T1000 (cell line): ENCODE measurements at places on chromosomes 1 and 21.
A peak's percentile ranks its signal among the peaks of the same experiment; 100 is the strongest.

- DNase-seq = no peak
These were observed 2.0 kb downstream of the CSRP1 start for GRCh38 chr1:201504799-201505502.

- no peak for DNase-seq
These were observed 136.3 kb downstream of the DUSP10 start for GRCh38 chr1:221605569-221605968.

- DNase-seq = no peak
These were observed 10.4 kb downstream of the LRRC42 start for GRCh38 chr1:53956308-53957168.

- no peak for DNase-seq
These were observed 155.3 kb downstream of the MAGI3 start for GRCh38 chr1:113545626-113546025.

- DNase-seq = no peak
These were observed 34.7 kb downstream of the NIPAL3 start for GRCh38 chr1:24450316-24450715.

GRCh38 chr21:23613014-23613413 is 1994.3 kb downstream of the MRPL39 start:
- no peak for DNase-seq

DNA sequence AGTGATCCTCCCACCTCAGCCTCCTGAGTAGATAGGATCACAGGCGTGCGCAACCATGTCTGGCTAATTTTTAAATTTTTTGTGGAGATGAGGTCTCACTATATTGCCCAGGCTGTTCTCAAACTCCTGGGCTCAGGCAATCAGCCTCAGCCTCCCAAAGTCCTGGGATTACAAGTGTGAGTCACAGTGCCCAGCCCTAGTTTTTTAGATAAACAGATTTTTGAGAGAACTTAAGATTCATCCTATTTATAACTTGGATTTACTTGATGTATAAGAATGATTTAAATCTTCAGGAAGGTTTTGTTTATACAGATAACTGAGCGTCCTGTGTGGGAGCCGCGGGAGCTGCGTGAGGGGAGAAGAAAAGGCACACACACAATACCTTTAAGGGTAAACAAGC is 26.2 kb downstream of the HEYL start:
- DNase-seq = no peak

GRCh38 chr1:16293538-16293937 is 56.6 kb upstream of the CPLANE2 start:
- no peak for DNase-seq

DNA sequence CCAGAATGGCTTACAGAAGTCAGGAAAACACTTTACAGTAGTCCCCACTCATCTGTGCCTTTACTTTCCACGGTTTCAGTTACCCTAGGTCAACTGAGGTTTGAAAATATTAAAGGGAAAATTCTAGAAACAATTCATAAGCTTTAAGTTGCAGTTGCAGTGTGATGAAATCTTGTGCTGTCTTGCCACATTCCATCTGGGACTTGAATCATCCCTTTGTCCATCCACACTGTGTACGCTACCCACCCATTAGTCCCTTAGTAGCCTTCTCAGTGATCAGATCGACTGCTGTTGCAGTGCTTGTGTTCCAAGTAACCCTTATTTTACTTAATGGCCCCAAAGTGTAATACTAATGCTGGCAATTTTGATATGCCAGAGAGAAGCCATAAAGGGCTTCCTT is 30.5 kb downstream of the ZCCHC17 start:
- DNase-seq = no peak

DNA sequence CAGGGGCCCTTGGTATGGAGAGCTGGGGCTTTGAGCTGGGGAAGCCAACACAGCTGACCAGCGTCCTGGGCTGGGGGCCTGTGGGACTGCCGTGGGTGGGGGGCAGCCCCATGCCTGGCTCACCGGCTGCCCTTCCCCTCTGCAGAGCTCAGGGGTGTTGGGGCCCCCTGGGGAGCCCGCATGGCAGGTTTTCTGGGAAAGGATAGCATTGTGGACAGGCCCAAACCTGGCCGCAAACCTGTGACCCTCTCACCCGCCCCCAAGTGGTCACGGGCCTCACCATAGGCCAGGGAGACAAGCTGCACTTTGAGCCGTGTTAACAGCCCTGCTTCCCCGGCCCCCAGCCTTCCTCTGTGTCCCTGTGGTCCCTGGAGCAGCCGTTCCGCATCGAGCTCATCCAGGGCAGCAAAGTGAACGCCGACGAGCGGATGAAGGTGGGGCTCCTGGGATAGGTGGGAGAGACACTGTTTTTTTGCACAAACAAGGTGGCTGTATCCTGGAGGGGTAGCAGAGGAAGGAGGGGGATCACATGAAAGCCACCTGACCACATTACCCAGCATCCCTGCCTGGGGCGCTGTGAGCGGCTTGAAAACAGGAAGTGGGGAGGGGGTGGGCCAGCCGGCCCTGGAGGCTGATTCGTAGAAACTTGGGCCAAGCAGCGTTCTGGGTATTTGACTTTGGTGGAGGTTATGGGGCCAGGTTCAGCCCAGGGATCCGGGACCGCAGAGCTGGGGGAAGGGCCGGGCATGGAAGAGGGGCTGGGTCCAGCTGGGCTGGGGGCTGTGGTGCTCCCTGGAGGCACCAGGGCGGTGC is 65.9 kb downstream of the PIK3CD start:
- no peak for DNase-seq

- DNase-seq = no peak
These were observed 4.4 kb downstream of the CYB561D1 start for GRCh38 chr1:109498161-109498801.

DNA sequence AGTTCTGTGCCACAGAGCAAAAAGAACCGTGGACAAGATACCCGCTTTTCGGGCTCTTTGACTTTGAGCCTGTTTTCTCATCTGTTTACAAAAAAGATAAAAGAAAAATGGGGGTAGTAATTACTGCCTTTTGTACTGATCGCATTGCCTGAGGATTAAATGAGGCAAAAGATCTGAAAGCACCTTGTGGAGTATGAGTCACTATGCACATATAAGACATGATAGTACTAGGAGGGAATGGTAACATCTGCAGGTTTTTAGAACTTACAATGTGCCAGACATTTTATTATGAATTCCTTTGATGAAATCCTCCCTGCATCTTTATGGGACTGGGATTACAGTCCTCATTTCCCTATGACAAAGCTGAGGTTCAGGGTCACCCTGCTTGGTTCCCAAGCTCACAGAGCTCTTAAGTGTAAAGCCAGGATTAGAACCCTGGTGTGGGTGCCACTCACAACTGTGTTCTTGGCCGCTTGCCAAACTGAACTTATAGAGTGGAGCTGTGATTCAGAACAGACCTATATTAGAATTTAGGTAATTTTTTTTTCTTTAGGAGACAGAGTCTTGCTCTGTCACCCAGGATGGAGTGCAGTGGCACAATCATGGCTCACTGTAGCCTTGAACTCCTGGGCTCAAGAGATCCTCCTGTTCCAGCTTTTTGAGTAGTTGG is 1.8 kb downstream of the DISC1 start:
- no peak for DNase-seq

GRCh38 chr1:44151332-44151731 is 9.9 kb upstream of the KLF18 start:
- no peak for DNase-seq

- DNase-seq = no peak
These were observed 93.6 kb upstream of the GREM2 start for GRCh38 chr1:240705579-240705978.

DNA sequence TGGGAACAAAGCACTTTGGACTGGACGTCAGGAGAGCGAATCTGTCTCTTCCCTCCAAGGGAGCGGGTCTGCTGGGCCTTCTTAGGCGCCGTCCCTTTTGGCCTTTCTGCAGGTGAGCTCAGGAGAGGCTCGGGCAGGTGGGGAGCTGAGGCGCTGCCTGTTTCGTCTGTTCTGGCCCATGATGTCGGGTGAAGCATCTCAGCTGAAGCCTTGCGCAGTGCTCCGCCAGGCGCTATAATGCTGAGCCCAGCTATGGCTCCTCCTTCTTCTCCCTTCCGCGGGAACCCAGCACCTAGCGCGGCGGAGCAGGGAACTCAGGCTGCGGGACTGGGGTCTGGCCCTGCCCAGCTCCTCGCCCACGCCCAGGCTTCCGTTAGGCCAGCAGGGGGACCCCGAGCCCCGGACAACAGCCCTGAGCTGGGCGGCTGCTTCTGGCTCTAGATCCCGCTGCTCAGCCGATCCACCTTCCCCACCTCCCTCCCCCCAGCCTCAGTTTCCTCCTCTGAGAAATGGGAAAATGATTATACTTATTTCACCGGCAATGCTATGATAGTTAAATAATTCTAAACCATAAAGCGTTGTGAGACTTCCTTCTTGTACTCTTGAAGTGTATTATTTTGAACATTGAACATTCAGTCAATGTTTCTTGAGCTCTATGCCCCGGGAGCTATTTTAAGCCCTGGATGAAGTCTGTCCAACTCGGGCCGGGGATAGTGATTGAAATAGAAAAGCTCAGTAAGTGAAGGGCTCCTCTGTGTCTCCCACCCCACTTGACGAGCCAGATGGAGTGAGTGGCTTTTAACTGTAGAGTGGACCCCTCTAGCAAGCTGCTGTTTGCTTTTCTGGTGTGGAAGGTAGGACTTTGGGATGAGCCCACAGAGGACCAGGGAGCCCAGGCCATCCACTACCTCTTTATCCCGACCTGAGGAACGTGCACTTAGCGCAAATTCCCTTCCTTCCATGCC is 9.6 kb upstream of the ADORA1 start:
- DNase-seq = no peak

GRCh38 chr21:32817208-32817607 is 45.7 kb upstream of the PAXBP1 start:
- no peak for DNase-seq

DNA sequence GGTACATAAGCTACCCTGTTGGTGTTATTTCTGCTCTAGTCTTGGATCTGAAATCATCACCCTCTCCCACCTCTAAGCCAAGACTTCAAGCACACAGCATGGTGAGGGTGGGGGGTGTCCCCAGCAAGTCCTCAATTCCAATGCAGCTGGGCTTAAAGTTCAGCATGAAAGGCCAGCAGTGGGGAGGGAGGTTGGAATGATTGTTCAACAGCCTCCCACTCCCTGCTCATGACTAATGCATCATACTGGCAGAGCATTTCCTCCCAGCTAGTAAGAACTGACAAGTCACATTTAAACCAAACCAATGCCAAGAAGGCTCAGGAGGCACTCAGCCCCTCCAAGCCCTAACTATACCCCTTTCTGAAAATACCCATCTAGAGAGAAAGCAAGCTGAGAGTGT is 50.1 kb downstream of the TIAM1 start:
- peak; percentile 16 for DNase-seq

DNA sequence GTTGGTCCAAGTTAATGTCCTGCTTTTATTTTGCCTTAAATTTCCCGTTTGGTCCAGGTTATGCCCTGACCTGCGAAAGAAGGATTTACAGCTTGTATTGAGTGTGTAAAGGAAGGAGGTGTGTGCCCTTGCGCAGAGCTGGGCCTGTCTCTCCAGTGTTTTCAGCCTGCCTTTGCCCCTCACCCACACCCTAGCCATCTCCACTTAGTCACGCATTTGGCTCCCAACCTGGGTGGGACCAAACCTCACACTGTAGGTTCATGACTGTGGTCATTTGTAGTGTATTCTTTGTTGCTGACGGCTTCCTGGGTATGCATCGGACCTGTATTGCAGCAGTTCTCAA is 572 bp upstream of the SRSF10 start:
- no peak for DNase-seq

DNA sequence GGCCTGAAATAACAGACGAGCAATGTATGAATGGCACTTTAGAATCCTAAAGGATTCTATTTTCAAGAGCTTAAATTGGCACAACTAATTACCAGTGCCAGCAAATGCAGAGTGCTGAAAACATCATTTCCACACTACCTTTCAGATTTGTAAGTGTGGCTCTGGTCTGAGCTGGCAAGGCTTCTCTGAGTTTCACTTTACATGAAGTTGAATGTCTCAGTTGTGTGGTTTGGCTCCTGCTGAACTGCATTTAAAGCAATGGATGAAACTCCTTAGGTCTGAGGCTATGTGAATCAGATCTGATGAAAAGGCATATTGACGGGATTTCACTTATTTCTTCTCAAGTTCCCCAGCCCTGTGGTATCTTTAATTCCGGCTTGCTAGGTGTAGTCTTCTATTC is 114.8 kb upstream of the PTGFR start:
- DNase-seq = no peak

- DNase-seq = no peak
These were observed 53.7 kb downstream of the ZBTB8A start for GRCh38 chr1:32592943-32593342.

DNA sequence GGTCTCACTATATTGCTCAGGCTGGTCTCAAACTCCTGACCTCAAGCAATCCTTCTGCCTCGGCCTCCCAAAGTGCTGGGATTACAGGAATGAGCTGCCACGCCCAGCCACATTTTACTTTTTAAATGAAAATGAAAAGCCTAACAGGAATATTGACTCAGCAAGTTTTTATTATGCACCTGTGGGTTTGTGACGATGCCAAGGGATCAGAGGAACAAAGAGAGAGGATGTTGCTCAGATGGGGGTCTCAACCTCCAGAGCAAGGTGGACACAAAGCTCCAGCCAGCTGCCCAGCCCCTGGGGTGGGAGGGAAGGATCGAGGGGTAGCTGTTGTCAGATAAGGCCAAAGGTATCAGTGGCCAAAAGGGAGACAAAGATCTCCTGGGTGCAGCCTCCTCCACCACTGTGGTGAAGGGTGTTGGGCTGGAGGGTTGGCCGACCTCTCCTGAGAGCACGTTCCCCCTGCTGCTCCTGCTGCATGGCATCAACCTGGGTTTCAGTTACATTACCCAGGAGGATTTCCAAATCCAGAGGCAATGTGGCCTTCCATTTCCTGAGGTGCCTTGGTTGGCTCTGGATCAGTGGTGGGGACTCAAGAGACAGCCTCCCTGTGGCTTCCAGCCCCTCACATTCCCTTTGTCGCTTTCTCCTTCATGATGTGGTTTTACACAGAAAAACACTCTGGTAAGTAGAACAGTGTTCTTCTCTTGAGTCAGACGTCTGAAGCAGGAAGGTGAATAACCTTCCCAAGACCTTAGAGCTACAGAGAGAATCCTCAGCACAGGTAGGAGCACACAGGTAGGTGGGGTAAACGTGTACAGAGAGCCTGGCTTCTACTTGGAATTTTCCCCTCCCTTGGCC is 34.2 kb downstream of the ZNF496 start:
- no peak for DNase-seq

- no peak for DNase-seq
These were observed 81.8 kb upstream of the KCNA3 start for GRCh38 chr1:110756506-110756905.
